ENCODE measurements at places on chromosomes 3 and 15.

GRCh38 chr3:425079-425478 lies 228.5 kb downstream of the CHL1 start:
- peak; percentile 40 for DNase-seq

DNA sequence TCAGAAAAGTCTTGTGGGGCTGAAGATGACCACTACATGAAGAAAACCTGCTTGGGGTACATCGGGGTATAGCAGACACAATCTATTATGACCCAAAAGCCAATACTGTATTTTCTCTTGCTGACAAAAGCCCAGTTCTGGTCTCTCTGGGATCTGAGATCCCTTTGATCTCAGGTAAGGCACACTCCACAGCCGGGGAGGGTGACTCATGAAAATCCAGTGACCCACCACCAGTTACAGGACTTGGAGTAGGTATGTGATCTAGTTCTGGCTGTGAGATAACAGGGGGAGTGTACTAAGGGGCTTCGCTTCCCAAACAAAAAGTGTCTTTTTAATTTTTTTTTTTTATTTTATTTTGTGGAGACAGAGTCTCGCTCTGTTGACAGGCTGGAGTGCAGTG lies 193.3 kb downstream of the STT3B start:
- DNase-seq = no peak

DNA sequence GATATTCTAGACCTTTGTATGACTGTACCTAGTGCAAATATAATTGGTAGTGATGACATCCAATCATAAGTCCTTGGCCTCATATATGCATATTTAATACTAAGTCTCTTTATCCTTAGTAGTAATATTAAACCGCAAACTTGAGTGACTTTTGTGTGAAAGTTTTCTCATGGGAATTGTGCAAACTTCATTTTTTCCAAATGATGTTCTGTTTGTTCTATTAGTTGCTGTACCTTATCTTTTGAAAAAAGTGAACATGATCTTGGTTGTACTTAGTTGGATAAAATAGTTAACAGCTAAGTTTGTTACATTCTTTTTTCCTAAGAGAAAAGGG lies 43.2 kb downstream of the TMEM45A start:
- no peak for DNase-seq

GRCh38 chr3:171055336-171056178 lies 29.0 kb upstream of the SLC2A2 start:
- no peak for DNase-seq

DNA sequence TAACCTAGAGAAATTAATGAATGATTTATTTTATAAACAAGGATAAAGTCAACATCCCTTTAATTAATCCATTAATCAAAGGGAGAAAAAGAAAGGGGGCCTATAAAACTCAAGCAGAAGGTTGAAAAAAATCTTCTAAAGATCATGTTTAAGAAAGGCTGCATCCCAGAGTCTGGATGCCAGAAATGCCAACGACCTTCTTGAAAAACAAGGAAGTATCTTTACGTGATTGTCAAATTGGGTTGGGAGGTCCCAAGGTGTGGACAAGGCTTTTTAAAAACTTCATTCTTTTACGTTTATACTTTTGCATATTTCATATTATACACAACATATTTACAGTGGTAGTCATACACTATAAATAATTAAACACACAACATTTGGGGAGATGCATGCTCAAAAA lies 1.6 kb downstream of the GOLGB1 start:
- no peak for DNase-seq

DNA sequence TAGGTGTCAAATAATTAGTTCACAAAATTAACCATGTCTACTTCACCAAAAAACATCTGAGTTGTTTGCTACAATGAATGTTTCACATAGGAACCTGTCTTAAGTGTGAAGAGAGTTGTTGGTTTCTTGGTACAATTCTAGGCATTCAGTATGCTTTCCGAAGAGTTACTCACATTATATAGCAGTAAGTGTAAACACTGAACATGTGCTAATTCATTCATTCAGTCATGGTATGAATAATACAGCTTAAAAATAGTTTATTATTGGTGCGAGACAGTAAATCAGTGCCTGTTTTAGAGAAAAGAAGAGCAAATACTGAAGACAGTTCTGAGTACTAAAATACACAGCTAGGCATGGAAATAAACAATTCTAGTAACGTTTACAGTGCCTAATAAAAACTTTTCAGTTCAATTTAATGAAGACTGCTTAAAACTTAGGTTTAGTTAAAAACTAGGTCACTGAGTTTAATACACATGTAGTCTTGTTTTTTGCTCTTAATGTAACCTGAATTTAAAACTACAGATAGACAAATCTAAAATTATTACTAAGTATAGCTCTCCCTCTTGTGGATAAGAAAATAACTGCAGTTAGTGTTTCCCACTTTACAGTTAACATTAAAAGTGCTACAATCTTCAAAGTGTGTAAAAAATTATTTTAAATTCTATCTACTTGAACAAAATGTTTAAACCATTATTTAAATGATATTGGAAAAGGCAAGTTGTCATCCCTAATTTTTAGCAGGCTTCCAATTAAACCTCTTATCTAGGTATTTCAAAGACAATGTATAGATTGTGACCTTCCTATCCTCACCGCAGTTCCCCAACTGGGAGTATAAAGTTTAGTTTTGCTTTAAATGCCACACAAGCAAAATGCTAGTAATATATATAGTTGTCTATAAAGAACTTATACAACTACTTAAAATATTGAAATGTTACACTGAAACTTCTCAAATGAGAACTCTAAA lies 20.1 kb upstream of the ZCWPW2 start:
- DNase-seq = peak; percentile 7

- no peak for DNase-seq
Observed at GRCh38 chr15:55257938-55258337, 31.7 kb downstream of the RAB27A start.

GRCh38 chr3:86793786-86794185 lies 197.2 kb downstream of the VGLL3 start:
- DNase-seq = no peak

- peak; percentile 30 for DNase-seq
Observed at GRCh38 chr3:71652781-71653413, 69.4 kb upstream of the FOXP1 start.

DNA sequence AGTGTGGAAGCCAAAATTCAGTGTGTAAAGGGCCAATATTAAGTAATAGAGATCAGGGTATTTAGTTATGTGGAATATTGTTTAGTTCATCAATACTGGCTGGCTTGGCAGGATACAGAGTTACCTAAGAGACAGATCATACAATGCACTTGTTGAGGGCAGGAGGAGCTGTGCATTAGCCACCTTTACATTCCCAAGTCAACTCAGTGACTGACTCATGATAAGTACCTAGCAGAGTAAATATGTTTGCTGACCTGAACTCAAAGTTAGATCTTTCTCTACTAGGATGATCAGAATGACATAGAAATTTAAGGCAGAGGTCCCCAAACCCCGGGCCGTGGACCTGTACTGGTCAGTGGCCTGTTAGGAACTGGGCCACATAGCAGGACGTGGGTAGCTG lies 3.5 kb upstream of the ABHD17C start:
- no peak for DNase-seq
